ENCODE measurements at places on chromosomes 7 and 10. TPM values are rescaled to one million over a fixed set of nuclear protein-coding genes. Genes with fewer than 3 reads are reported as not detected.

DNA sequence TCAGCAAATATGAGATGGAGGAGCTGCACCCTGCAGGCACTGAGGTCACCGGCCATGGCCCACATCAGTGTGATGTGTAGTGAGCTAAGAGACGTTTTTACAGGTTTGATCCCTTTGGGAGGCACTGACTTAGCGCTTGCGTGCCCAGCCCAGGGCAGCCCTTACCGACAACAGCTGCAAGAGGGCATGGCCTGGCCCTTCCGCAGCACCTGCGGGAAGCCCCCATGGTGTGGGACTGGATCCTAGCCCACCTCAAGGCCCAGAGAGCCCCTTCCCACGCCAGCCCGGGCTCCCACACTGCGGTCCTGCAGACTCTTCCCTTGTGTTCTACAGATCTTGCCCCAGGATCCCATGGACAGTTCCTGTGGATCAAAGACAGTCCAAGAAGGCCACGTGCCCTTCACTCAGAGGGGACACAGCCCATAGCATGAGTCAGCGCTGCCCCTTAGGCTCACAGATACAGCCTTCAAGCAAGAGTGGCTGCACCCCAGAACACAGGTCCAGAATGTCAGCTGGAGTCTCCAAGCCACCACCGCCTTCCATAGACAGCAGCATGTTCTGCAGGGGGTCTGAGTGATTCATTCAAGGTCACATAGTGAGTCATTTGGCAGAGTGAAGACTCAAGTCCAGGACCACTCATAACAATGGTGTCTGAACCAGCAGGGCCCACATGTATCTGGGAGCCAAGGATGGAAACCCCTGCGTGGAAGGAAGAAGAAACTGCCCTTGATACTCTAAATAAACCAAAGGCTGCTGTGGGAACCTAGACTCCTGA lies 25.4 kb downstream of the TLL2 start:
- no peaks in the 10 kb centered on the region for H3K4me1 ChIP-seq
- H3K4me3 ChIP-seq = no peak overlapping the region

DNA sequence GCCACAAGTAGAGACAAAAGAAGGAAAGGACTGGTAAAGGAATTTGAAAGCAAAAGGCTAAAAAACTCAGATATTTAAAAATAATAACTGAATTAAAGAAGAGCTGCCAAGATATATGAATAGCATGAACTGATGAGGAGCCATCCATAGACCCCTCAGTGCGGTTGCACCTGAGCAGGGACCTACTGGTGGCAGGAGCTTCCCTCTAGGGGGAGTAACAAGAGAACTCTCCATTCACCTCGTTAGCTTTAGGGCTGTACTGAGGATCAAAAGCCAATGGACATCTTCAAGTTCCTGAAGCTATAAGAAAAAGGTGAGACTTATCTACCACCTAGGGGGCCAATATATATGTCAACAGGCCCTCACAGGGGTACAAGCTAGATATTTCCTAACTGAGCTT lies 27.8 kb upstream of the DOCK1 start:
- no peak for DNase-seq
- no peaks in the 10 kb centered on the region for H3K36me3 ChIP-seq
- peaks cover 4% of the 10 kb centered on the region for H3K27me3 ChIP-seq
- H3K4me3 ChIP-seq = no peak overlapping the region
- H3K27ac ChIP-seq = no peak overlapping the region
- H3K4me1 ChIP-seq = no peaks in the 10 kb centered on the region

DNA sequence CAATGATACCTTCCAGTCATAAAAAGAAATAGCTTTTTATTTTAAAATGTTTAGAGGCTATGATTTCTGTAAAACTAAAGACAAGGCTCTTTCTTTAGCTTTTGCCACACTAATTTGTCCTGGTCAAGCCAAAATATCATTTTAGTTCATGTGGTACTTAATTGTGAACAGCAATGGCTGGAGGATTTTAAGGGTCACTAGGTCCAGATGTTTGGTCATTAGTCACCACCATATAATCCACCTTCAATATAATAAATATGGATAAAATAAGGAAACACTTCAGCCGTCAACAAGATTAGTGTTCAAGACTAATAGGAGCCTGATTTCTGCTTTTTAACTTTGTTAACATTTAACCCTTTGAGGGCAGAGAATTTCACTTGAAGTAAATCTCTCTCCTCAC lies 50.0 kb upstream of the HGF start:
- no peaks in the 10 kb centered on the region for H3K27me3 ChIP-seq
- DNase-seq = no peak
- no peaks in the 10 kb centered on the region for H3K4me1 ChIP-seq
- no peak overlapping the region for H3K4me3 ChIP-seq
- H3K36me3 ChIP-seq = no peaks in the 10 kb centered on the region

GRCh38 chr10:131930586-131931330 lies 29.9 kb downstream of the PPP2R2D start:
- H3K4me3 ChIP-seq = no peak overlapping the region
- H3K27me3 ChIP-seq = no peaks in the 10 kb centered on the region
- no peak overlapping the region for H3K27ac ChIP-seq

DNA sequence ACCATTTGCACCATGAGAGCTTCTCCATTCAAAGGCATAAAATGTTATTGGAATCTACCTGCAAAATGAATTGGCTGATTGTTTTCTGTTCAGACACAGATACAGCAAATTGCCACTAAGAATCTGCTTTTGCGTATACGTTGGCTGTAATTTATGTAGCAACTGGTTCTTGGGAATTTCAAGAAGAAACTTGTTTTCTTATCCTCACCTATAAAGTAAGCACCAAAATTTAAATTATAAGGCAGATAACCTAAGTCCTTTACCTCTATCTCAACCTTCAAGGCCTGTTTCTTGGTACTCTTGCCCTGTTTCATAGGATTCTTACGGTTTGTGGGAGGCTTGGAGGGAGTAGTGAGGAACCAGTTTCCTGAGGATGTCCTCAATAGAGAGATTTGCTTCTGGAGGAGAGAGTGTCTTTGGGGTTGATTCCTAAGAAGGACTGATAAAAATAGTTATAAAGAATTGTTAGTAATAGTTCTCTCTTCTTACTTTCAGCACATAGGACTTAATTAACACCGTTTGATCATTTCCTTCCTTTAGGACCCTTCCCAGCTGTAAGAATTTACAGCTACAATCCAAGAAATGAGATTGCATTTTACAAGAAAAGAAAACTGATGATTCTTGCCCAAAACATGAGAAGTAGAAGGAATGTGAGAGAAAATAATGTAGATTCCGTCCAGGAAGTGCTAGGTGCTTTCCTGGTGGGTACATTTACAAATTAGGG lies 2.0 kb downstream of the STAMBPL1 start:
- H3K4me3 ChIP-seq = peak overlapping the region; percentile 85
- peaks cover 8% of the 10 kb centered on the region for H3K4me1 ChIP-seq
- H3K27ac ChIP-seq = peak overlapping the region; percentile 67
- peaks cover 10% of the 10 kb centered on the region for H3K27me3 ChIP-seq
- no peaks in the 10 kb centered on the region for H3K36me3 ChIP-seq

DNA sequence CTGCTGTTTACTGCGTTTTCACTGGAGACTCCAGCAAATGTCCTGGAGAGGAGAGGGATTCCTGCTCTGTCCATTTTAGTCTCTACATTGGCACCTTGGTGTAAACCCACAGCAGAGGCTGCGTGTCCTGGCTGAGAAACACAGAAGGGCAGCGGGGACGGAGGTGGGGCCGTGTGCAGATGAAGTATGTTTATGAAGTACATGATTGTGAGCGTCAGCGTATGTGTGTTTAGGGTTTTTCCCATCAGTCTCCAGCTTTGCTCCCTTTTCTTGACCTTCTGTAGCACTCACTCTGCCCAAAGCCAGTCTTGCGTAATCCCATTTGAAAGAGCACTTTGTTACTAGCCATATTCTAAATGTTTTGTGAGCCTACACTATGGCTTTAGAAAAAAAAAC lies 750.7 kb upstream of the SORCS1 start:
- H3K27me3 ChIP-seq = peaks cover 8% of the 10 kb centered on the region
- no peaks in the 10 kb centered on the region for H3K36me3 ChIP-seq
- no peak overlapping the region for H3K4me3 ChIP-seq

DNA sequence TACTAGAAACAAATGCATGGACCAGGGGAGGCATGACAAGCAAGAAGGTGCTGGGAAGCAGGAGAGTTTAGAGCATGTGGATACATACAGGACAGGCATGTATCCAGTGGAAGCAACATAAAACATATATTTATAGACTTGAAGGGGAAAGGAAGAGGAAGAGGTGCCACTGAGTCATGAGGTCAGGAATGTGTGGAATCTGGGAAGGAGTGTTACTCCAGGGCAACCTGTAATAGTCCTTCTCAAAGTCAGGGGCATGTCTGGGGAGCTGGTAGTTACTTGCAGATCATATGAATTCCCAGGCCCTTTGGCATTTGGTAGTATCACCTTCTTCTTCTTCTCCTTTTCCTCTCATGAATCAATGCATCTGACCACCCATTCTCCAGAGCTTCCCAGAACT lies 246.6 kb downstream of the XPNPEP1 start:
- H3K27ac ChIP-seq = no peak overlapping the region
- H3K4me3 ChIP-seq = no peak overlapping the region
- no peaks in the 10 kb centered on the region for H3K36me3 ChIP-seq
- DNase-seq = no peak
- no peaks in the 10 kb centered on the region for H3K27me3 ChIP-seq

- H3K27ac ChIP-seq = no peak overlapping the region
- no peak for DNase-seq
- no peak overlapping the region for H3K4me3 ChIP-seq
- no peaks in the 10 kb centered on the region for H3K27me3 ChIP-seq
Measured at GRCh38 chr10:4708123-4708759, 117.8 kb upstream of the AKR1E2 start.

DNA sequence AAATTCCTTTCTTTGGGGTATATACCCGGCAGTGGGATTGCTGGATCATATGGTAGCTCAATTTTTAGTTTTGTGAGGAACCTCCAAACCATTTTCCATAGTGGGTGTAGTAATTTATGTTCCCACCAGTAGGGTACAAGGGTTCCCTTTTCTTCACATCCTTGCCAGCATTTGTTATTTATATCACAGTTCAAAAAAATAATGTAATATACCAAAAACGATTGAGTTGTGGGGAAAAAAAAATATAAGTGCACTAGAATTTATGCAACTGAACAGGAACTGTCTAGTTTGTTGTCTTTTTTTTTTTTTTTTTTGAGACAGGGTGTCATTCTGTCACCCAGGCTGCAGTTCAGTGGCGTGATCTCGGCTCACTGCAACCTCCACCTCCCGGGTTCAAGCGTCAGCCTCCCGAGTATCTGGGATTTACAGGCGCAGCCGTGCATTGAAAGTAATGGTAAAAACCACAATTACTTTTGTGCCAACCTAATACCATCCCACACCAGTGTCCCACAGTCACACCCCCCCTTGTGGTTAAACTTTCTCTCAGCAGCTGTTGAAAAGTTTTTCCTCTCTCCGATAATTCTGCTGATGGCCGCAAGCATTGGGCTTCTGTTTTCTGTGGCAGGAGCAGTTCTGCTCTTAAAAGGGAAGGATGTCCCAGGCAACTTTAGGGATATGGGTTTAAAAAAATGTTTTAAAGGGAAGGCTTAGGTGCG lies 6.8 kb upstream of the LAT2 start:
- H3K36me3 ChIP-seq = peaks cover under 1% of the 10 kb centered on the region
- DNase-seq = no peak

- no peaks in the 10 kb centered on the region for H3K27me3 ChIP-seq
- no peak overlapping the region for H3K27ac ChIP-seq
- no peaks in the 10 kb centered on the region for H3K36me3 ChIP-seq
- DNase-seq = no peak
Measured at GRCh38 chr10:22369434-22370072, 24.3 kb downstream of the SPAG6 start.

DNA sequence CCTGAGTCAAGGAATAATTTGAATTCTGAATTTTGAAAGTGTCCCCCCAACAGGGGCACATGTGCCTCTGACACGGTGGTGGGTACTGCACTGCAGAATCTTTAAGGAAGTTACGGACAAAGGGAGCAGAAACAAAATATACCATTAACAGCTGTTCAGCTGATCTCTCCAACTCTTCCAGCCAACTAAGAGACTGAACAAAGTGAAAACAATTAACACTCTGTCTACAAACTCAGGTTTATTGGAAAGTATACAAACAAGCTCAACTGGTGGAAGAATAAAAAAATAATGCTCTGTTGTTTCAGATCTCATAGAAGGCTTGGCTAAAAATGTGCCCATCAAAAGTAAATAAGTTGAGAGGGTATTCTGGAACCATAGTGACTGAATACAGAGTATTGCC lies 34.4 kb downstream of the ASB4 start:
- H3K27ac ChIP-seq = no peak overlapping the region
- no peak for DNase-seq
- no peaks in the 10 kb centered on the region for H3K36me3 ChIP-seq
- H3K4me1 ChIP-seq = peaks cover 6% of the 10 kb centered on the region
- no peak overlapping the region for H3K4me3 ChIP-seq

- H3K36me3 ChIP-seq = no peaks in the 10 kb centered on the region
- H3K27ac ChIP-seq = no peak overlapping the region
- H3K4me3 ChIP-seq = peak overlapping the region; percentile 27
Measured at GRCh38 chr7:98870121-98870651, 372 bp upstream of the TMEM130 start.

GRCh38 chr7:7701527-7701926 lies 16.9 kb downstream of the RPA3 start:
- no peaks in the 10 kb centered on the region for H3K27me3 ChIP-seq
- peaks cover 30% of the 10 kb centered on the region for H3K4me1 ChIP-seq
- peak overlapping the region; percentile 11 for H3K27ac ChIP-seq

DNA sequence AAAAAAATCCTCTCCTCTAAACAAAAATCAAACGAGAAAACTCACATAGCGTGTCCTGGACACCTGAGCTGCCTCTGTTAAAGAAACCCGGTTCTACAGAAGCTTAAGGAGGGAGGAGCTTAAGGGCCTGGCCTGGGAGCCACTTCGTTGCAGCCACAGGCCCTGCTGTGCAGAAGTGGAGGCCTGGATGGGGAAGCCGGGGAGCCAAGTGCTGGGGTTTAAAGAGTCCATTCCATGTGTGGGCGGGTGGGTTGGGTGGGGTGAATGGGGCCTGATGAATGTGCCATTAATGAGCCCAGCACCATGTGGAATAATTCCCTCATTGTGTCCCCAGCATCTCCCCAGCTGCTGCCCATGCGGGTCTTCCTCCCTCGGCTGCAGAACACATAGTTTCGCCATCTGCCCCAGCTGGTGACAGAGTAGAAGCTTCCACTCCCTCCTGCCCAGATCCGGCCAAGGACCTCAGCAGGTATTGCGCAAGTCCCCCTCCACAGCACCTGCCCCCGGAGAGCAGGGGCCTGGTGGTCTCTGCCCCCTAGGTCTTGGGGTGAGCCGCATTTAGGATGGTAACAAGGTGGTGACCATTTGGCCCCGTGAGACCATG lies 127.8 kb upstream of the BTBD16 start:
- H3K4me1 ChIP-seq = peaks cover 74% of the 10 kb centered on the region
- H3K27me3 ChIP-seq = no peaks in the 10 kb centered on the region
- H3K27ac ChIP-seq = peak overlapping the region; percentile 98
- H3K36me3 ChIP-seq = no peaks in the 10 kb centered on the region
- DNase-seq = no peak

- H3K4me1 ChIP-seq = no peaks in the 10 kb centered on the region
- no peak overlapping the region for H3K4me3 ChIP-seq
- DNase-seq = no peak
Measured at GRCh38 chr10:22954970-22955369, 27.1 kb downstream of the ARMC3 start.

GRCh38 chr7:137006293-137006692 lies 137.8 kb downstream of the CHRM2 start:
- H3K27me3 ChIP-seq = no peaks in the 10 kb centered on the region
- no peak overlapping the region for H3K27ac ChIP-seq
- no peaks in the 10 kb centered on the region for H3K36me3 ChIP-seq
- no peak for DNase-seq
- H3K4me3 ChIP-seq = no peak overlapping the region

Gene SUN3
- total RNA-seq = not detected

Gene ADGRA1
- not detected for total RNA-seq

Gene ANKRD61
- total RNA-seq = 0.39 TPM

Gene MRLN
- 205 TPM for total RNA-seq

Gene POMZP3
- total RNA-seq = 3.3 TPM

Gene FGFR2
- 0.31 TPM for total RNA-seq

Gene IKZF5
- total RNA-seq = 4.3 TPM

Gene IFIT2
- total RNA-seq = 0.69 TPM

Gene SRGN
- total RNA-seq = 73.1 TPM

Gene WIPF3
- total RNA-seq = 4.2 TPM
